ENCODE measurements at places on chromosomes 3 and 15.
A peak's percentile ranks its signal among the peaks of the same experiment; 100 is the strongest.

DNA sequence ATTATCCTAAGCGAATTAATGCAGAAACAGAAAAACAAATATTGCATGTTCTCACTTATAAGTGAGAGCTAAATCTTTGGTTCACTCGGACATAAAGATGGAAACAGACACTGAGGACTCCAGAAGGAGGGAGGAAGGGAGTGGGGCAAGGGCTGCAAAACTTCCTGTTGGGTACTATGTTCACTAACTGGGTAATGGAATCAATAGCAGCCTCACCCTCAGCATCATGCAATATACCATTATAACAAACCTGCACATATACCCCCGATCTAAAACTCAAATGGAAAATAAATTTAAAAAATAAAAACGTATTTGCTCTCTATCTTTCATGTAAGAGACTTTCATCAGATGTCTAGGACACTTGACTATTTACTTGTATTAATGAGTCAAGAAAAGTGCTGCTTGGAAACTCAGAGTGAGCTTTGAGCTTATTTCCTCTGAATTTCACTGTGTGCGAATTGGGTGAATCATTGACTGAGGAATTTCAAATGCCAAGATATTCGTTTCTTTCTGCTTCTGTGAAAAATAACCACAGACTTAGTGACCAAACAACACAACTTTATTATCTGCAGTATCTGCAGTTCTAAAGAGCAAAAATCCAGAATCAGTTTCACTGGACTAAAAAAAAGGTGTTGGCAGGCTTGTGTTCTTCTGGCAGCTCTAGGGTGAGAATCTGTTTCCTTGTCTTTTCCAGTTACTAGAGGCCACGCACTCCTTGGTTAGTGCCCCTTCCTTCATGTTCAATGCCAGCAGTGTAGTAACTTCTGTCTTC is 18.4 kb downstream of the TM4SF18 start:
- no peak for DNase-seq

- DNase-seq = no peak
Measured at GRCh38 chr3:129632977-129633376, 26.5 kb upstream of the PLXND1 start.

DNA sequence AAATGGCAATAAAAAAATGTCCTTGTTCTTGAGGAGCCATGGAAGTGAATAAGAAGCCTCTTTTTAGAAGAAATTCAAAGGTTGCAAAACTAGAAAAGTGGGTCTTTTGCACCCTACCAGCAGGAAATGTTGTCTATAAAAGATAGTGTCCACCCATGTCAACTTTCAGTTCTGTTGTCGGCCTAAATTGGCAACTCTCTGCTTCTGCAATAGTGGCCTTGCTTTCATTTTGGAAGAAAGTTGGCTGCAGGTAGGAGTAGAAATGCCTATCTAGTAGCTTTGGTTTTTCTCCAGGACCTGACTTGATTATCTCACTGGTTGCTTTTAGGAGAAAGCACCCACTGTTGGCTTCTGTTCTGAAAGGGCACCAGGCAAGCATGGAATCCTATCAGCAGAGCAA is 85.4 kb downstream of the TMEM108 start:
- DNase-seq = no peak

DNA sequence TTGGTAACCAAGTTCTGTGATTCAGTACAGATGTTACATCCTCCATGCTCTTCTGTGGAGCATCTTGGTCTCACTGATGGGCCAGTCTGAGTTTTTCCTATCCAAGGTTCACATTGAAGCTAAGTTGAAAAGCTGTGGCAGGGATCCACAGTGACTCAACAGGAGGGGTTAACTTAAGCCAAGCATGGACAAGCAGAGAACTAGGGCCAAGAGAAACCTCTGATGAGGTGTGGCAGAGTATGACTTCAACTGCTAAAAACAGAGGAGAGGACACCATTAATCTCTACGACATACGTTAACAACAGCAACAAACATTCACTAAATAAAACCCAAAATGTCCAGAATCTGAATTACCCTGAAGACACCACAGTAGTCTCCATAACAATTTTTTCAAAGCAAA is 268.1 kb upstream of the UBE2E2 start:
- no peak for DNase-seq

GRCh38 chr3:65245133-65246063 is 557.6 kb upstream of the ADAMTS9 start:
- no peak for DNase-seq

GRCh38 chr3:50327943-50328691 is at the start of gene TUSC2:
TUSC2 (minus strand) TSS chr3:50328223; CDS start chr3:50328099, 124 bp downstream.
- DNase-seq = peak; percentile 94

DNA sequence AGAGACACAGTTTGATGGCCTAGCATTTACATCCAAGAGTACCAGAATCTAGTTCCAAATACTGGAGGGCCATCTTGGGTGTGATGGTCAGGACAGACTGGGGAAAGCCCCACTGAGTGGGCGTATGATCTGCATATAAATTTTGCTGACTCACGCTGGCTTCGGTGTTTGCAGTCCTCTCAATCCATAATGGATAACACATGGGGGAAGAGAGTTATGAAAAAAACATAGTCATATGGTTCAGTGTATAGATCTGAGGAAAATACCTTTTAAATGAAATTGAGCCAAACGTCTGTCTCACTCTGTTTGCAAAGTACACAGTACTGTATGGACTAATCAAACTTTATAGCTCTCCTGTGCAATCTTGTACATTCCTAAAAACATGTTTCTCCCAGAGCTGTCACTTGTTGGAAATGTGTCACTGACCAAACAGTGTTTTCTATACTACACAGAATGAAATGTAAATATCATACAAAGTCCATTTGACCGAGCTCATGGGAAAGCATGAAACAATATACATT is 125.3 kb upstream of the THBS1 start:
- DNase-seq = peak; percentile 8

DNA sequence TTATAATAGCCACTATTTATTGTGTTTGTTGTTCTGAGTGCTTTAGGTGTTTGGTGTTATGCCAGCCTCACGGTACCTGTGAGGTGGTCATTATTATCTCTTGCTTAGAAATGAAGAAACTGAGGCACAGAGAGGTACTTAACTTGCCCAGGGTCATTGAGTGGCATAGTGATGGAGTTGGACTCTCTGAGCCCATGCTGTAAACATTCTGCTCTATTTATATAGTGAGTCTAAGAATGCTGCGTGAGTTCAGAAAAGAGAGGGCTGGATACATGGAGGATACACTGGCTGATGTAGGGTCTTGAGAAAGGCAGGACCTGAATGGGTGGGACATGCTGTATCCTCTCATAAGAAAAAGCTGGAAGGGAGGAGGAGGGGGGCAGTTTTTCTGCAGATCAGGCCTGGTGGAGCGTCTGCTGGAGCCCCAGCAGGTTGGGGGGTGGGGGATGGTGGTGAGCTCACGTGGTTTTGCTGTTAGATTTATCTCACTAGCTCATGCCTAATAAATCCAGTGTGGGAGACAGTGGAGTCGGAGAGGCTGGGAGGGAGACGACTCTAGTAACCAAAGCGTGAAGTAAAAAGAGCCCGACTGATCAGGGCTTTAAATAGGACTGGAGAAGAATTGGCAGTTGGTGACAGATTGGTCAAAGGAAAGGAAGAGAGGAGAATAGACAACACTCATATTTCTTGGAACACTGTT is 16.0 kb downstream of the MED12L start:
- DNase-seq = no peak

GRCh38 chr3:115402651-115403050 is 220.7 kb upstream of the GAP43 start:
- no peak for DNase-seq

- DNase-seq = no peak
Measured at GRCh38 chr3:171018156-171018935, 8.2 kb downstream of the SLC2A2 start.

DNA sequence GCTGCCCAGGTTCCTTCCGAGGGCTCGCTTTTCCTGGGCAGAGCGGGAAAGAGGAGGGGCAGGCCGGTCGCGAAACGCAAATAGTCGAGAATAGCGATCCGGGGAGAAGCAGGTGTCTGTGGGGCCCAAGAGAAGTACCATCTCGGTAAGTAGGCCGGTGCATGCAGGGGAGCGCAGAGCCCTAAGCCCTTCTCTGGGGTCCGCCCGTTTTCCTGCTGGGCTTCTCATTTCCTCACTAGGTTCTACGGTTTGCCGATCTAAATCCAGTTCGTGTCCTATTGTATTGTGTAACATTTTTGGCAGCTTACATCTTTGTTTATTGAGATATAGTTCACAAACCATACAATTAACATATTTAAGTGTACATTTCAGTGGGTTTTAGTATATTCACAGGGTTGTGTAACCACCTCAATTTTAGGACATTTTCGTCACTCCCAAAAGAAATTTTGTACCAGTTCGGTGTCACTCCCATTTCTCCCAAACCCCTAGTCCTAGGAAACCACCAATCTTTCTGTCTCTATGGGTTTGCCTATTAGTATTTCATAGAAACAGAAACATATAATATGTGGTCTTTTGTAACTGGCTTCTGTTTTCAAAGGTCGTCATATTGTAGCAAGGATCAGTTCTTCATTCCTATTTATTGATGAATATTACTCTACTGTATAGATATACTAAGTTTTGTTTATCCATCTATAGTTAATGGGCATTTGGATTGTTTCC is 6.8 kb upstream of the TRIM69 start:
- DNase-seq = no peak

DNA sequence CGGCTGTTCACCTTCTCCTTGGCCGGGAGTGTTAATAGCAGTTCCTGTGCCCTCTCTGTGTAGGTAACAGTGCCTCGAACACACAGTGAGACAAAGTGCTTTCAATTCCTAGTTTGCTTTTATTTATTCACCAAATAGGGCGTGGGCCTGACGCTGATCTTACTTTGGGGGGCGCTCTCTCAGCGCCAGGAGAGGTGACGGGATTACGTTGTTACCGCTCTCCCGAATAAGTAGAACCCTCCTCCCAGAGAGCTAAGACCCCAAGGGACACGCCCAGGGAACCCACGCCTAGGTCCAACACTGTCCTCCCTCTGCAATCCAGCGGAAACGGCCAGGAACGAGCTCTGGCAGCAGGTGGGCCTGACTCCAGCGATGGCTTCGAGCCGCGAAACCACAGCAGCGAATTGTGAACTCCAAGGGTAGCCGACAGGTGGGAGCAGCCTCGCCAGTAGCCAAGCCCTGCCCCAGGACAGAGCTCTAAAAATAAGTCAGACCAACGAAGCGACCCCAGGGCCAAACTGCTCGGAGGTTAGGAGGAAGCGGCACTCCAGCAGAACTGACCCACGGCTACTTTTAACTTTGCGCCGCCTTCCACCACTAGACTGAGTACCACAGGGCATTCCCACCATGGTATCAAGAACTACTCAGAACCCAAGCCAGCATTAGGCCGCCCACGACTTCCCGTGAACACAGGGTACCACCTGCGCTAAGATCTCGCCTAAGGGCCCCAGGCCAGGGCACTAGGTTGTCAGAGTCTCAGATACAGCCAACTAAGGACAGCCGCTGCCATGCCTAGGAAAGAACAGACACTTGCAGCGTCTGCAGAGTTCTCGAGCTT is 1.6 kb upstream of the SIN3A start:
- no peak for DNase-seq

GRCh38 chr3:77586216-77586615 is 546.3 kb downstream of the ROBO2 start:
- DNase-seq = no peak

All from RWPE1 (cell line).